CD8-positive, alpha-beta memory T cell (primary cell): ENCODE measurements at places on chromosomes 7 and 10.

- no peak for DNase-seq
Observed at GRCh38 chr7:92850516-92850915, 14.1 kb upstream of the CDK6 start.

- DNase-seq: no peak
Observed at GRCh38 chr10:57694956-57695608, 572.6 kb downstream of the IPMK start.

- DNase-seq: no peak
Observed at GRCh38 chr7:19957664-19958063, 184.2 kb upstream of the TMEM196 start.

DNA sequence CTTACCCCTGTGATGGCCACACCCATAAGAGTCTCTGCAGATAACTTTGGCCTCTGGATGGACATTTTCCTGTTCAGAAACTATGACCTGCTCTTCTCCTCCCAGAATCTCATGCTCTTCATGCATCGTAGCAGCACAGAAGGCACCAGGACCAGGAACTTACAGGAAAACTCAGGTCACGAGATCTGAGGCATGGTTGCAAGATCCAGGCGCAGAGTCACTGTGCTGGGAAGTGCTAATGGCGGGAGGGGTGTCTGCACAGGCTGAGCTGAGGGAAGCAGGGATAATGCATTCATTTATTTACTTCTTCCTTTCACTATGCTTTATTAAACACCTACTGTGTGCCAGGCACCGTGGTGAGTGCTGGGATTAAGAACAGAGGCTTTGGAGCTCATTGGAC lies 48.2 kb upstream of the LOXL4 start:
- DNase-seq: no peak

- no peak for DNase-seq
Observed at GRCh38 chr7:137882261-137882668, 35.5 kb upstream of the DGKI start.

DNA sequence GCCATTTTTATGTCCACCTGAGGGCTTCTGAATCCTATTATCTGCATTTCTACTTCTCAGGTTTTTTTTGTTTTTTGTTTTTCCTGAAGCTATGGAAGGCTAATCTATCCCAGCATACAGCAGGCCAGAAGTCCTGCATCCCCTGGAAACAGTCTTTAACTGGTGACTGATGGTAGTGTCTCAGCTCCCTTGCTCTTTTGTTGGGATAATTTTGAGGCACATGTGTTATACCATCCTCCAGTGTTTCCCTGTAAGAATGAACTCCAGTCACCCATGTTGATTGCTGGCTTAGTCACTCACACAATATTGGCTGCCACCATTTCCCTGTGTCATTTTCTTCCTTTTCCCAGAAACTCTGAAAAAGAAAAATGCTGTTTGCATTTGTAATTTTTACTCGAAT lies 1094.0 kb upstream of the LRRN3 start:
- DNase-seq: no peak

DNA sequence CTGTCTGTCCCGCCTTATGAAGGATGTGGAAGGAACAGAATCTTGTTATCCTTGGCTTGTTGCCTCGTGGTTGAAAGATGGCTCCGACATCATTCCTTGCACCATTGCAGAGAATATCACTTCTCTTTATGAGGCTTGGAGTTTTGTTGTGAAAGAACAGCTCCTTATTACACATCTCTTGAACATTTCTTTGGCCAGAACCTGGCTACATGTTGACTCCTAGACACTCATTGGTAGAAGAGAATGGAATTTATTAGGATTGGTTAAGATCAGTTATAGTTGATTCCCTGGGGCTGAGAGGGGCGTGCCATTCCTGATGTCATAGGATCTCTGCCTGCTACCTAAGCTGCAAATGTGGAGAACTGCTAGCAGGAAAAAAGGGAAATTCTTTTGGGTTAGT lies 180.5 kb upstream of the CTBP2 start:
- DNase-seq: no peak

- DNase-seq: no peak
Observed at GRCh38 chr7:143172354-143172753, 10.9 kb upstream of the TAS2R39 start.

- peak; percentile 74 for DNase-seq
Observed at GRCh38 chr10:72260976-72261783, 12.5 kb upstream of the DDIT4 start.

DNA sequence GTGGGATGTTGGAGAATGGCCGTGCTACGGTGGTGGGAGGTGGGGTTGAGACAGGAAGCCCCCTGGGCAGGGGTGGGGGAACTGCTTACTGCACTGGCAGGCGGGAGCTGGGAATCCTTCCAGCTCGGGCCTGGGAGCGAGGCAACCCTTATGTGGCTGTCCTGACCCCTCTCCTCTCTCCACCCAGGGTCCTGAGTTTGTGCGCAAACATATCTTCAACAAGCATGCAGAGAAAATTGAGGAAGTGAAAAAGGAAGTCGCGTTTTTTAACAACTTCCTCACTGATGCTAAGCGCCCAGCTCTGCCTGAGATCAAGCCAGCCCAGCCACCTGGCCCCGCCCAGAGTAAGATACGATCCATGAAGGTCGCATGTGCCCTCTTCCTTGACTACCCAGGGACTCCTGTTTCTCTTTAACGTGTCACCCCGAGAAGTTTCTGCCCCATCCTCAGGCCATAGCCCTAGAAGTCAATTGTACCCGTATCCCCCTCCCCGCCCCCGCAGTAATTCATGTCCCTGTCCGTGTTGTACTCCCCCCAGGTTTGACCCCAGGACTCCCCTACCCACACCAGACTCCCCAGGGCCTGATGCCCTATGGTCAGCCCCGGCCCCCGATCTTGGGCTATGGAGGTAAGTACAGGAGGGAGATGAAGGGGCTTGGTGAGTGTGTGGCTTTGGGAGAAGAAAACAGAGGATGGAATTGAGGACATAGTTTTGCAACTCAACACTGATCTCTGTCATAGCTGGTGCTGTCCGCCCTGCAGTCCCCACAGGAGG lies 1.8 kb downstream of the UFSP1 start:
- peak; percentile 59 for DNase-seq

- no peak for DNase-seq
Observed at GRCh38 chr10:12508165-12508564, 158.8 kb downstream of the CAMK1D start.

GRCh38 chr7:19269301-19269700 lies 124.1 kb upstream of the FERD3L start:
- DNase-seq: no peak

DNA sequence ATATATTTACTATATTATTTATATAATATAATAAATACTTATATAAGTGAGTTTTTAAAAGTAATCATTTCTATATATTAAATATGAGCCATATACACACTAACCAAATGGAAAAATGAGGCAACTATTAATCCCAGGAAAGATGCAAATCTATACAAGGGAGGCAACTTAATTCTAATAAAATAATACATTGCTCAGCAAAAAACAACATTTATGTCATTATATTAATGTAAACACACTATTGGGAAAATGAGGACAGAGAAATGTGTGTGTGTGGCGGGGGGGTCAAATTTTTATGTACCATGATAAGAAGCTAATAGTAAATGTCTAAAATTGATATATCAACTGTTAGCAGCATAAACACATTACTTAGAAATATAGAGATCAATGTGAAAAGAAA lies 23.3 kb upstream of the DGKI start:
- no peak for DNase-seq

GRCh38 chr10:78691301-78692030 lies 377.3 kb upstream of the ZMIZ1 start:
- DNase-seq: no peak

DNA sequence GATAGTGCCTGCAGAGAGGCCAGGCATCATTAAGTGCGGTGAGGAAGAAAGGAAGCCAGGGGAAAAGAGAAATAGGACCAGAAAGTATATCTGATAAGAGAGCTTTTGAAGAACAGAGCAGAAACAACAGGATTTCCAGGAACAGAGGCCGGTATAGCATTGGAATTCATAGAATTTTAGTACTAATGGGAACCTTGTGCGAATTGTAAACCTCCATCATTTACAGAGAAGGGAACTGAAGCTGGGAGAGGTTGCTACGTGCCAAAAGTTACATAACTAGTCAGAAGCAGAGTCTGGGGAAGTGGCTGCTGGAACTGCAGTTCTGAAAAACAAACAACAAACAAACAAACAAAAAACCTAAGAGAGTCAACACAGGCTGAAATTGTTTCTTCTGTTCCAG lies 5.4 kb upstream of the ZMYND11 start:
- no peak for DNase-seq

- DNase-seq: no peak
Observed at GRCh38 chr7:77575187-77575586, 38.1 kb downstream of the PTPN12 start.

DNA sequence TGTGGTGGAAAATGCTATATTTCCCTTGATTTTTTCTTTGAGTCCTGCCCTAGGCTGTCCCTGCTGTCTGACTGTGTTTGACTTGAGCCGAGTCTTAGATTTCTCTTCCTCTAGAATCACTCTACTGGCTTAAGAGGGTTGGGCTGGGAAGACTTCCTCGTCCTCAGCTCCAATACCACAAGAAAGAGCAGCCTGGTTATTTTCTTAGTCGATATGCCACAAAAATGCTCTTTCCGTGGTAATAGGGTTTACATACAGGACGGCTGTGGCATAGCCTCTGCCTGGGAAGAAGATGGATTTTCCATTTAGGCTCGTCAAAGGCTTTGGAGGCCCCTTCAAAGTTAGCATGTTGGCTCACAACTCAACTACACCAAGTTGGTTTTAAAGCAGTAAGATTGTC lies 212.0 kb upstream of the IGFBP3 start:
- no peak for DNase-seq

DNA sequence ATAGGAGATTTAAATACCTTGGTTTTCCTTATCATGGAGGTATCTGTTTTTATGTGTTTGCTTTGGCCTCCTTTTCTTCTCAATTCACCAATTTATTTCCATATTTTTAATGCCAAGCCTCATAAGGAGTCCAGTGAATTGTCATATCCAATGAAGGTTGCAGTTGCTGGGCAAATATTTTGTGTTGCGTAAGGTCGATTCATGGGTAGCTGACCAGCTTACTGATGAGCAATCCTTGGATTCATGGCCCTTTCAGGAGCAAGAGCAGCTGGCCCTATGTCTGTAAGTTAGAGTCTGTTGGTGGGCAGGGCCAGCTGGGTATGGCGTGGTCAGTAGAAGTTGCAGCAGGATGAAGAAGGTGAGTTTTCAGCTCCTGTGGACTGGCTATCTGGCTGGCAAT lies 182.9 kb downstream of the PFKFB3 start:
- DNase-seq: no peak

DNA sequence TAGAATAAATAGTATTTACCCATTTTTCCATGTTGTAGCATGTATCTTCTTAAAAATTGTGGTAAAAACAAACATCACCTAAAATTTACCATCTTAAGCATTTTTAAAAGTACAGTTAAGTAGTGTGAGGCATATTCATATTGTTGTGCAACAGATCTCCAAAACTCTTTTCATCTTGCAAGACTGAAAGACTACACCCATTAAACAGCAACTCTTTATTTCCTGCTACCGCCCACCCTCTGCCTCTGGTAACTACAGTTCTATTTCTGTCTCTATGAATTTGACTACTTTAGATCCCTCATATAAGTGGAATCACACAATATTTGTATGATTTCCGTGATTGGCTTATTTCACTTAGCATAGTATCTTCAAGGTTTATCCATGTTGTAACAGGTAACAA lies 40.0 kb upstream of the AGBL3 start:
- no peak for DNase-seq

DNA sequence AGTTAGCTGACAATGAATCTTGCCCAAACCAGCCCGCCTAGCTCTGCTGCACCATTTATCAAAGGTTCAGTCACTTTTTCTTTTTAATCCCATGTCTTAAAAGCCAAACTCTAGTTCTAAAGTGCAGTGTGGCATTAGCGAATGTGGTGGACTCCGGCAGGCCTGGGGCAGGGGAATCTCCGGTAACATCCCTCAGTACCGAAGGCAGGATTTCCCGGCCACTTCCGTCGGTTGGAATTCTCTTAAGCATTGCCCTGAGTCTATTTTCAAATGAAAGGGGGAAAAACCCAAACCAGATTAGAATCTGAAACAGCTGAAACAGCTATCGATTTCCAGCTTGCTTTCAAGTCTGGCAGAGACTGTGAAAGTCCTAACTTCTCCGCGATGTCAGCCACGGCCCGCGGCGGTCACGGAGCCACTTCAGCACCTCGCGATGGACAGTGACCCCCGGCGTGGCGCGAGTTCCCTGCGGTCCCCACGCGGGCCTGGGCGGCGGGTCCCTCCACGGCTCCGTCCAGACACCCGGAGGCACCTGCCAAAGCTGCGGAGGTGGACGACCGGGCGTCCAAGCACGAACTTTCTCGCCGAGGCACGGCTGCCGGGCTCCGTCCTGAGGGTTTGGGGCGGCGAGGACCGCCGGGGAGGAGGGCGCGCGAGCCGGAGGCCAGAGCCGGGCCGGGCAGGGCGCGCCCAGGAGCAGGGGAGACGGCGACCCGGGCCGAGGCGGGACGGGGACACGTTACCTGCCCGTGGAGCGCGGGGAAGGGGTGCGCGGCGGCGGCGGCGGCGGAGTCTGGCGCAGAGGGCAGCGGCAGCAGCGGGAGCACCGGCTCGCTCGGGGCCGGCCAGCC lies 745 bp downstream of the TCERG1L start:
- DNase-seq: no peak
